ENCODE measurements at places on chromosomes 2 and 18.

DNA sequence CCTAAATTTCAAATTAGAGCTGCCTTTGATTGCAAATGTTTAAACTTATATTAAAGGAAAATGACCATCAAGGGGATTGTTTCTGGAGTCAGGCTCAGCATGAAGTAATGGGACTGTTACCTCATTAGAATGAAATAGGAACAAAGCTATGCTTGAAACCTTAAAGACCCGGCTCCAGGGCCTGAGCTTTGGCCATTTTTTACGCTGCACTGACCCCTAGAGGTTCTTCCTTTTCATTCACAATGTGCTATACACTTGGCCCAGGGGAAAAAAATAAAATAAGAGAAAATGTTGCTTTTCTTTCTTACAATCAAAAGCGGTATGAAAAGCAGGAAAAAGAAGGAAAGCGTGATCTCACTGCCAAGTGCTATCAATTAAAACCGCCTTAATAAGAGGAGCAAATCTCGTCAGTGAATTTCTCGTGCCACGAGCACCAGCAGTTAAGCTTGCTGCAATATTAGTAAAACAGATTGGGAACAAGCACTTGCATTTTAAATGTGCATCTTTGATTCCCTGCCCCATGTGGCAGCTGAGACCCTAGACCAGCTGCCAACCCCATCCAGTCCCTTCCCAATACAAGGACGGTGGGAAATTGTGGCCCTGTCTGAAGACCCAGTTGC lies 96.6 kb downstream of the MBD2 start:
- DNase-seq, result peak; percentile 47

DNA sequence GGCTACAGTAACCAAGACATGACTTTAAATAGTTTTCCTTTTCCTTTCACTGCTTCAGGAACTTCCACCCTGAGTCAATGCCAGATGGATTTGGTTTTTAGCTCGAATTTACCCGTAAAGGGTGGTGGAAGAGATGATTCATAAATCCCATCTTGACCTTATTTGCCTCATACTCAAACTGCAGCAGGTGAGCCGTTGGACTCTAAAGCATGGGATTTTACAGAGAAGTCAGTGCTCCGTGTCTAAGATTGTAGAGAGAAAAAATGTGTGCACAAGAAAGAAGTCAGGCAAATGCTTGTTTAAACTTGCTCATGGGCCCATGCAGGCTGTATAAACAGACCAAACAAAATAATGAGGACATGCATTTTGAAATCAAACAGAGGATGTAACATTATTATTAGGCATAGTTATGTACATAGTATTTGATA lies 369.7 kb upstream of the TRIB2 start:
- DNase-seq, result no peak

- no peak for DNase-seq
These were observed 110.3 kb upstream of the MGAT5 start for GRCh38 chr2:134143568-134143967.

DNA sequence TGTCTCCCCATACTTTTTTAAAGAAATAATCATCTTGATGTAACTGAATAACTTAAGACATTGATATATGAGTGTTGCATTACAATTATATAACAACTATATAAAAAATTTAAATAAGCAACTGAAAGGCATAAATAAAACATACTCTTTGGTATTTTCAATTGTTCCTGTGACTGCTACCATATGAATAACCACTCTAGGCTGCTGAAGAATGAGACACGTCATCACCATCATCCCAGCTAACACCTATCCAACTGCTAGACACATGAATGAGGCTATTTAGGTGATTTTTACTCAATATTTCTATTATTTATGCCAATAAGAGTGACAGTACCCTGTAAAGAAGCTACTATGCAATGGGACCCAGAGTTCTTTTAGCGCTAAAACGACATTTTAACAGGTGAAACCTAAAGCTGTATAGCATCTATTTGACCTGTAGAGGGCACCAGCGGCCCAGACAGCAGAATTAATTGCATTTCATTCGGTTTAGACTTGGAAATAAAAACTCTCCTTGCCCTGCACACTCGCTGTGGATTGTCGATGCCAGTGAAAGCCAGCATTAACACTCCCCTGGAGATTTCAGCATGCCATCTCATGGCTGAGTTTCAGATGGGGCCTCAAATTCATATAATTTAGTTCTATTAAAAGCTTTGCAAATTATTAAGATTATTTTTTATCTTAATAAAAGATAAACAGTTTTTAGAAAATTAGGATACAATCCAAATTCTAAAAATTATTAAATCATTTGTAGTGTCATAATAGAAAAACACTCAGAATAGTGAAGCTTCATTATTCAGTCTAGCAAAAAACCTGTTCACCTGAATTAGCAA lies 89.4 kb upstream of the MAP2 start:
- DNase-seq, result peak; percentile 53

DNA sequence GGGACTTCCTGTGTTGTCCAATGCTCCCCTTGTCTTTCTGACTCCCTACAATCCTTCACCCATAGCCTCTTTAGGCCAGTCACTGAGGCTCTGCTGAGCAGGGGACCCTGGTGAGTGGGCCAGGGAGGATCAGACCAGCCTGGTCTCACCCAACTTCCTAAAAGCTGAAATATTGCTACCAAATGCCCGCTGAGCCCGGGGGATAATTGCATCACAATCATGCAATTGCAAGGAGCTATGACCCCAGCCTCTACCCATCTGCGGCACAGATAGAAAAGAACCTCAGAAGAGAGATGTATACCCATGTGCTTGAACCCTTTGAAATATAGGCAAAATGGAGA lies 3.7 kb upstream of the SP100 start:
- DNase-seq, result no peak

DNA sequence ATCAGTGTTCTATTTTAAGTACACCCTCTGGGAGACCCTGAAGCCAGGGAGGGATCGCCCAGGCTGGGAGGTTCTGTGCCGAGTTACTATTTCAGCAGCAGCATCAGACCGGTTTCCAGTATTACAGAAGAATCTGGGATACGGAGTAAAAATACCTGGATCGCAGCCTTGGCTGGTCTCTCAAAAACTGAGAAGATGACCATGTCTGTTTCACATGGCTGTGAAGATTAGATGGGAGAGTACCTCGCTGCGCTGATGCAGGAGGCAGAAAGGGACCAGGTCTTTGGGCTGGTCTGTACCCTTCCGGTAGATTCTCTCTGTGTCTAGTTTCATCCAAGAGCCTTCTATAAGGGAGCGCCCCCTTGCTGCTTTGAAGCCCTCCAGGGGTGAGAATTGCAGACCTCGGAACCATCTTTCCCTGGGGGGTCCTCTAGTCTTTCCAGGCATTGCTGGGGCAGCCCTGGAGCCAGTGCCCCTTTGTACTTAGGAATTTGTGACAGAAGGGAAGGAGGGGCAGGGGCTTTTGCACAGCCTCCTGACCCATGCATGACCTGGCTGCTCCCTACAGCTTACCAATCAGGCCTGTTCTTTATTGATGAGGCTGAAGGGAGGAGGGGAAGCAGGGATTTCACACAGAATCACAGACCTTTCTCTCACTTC lies 56.3 kb upstream of the MAPRE3 start:
- DNase-seq, result no peak

GRCh38 chr2:111169268-111169667 lies 48.6 kb downstream of the BCL2L11 start:
- no peak for DNase-seq

DNA sequence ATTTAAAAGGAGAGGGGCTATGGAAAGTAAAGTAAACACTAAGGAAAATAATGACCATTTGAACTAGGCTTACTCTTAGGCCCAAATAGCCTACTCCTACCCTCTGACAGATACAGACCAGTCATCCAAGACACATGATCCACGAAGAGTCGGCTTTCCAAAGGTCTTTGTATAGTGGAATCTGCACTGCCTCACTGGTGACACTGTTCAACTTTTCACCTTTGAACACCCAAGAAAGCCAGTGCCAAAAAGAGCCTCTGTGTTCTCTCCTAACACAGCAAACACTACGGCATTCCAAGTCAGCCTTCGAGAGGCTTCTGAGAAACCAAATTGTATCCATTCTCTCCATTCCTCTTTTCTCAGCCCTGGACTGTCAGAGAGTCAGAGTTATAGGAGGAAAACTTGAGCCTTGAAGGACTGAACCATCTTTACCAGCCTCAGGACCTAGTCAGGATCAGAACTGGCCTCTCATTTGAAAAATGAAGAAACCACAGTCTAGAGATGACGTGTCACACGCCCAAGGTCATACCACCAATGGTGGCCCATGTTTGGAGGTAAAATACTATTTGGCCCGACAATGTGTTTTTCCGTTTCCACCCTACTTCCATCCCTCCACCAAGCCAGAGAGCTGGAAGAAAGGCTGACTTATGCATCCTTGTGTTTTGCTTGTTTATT lies 267.4 kb upstream of the ACVR2A start:
- no peak for DNase-seq

DNA sequence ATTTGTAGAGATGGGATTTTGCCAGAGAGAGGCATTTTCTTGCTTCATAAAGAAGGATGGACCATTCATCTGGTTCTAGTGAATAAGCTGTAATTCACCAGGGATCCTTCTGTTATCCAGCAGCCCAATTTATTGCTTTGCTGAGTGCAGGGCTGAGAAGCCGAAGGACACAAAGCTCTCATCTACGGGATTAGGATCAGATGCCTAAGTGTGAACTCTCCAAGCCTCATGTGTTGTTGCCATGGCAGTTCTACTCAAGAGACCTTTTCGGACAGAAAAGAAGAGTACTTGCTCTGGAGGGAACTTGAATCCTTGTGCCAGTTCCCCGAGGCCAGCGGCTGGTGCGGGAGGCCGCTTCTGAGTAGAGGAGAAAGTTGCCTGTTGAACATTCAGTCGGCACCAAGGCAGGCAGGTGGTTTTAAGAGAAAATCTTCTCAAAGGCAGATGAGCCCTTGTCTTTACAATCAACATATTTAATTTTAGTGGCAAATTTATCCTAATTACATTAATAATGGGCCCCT lies 38.4 kb upstream of the MBP start:
- no peak for DNase-seq

- DNase-seq, result no peak
These were observed 543.6 kb upstream of the NRP2 start for GRCh38 chr2:205138735-205139134.

- DNase-seq, result no peak
These were observed 68.9 kb downstream of the EPAS1 start for GRCh38 chr2:46365913-46366667.

GRCh38 chr2:176784633-176785200 lies 427.9 kb upstream of the HNRNPA3 start:
- DNase-seq, result no peak

DNA sequence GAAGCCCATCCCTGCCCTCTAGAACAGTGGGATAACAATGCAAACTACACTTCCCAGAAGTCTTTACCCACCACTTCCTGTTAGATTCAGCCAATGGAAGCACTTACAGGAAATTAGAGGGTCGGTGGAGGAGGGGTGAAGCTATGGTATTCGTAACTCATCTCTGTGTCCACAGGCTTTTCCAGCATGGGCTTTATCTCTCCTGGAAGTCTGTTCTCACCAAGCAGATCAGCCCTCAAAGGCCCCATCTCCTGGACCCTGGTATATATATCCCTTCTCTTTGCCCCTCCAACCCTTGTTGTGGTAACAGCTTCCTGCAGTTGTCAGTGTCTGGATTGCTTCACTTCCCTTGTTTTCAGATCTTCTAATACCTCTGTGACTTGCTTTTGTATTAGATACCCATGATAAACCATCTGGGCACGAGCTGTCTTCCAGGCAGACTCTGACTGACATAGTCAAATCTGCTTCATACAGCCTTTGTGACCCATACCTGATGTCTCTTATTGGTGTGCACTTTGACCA lies 475.0 kb upstream of the POU3F3 start:
- no peak for DNase-seq

DNA sequence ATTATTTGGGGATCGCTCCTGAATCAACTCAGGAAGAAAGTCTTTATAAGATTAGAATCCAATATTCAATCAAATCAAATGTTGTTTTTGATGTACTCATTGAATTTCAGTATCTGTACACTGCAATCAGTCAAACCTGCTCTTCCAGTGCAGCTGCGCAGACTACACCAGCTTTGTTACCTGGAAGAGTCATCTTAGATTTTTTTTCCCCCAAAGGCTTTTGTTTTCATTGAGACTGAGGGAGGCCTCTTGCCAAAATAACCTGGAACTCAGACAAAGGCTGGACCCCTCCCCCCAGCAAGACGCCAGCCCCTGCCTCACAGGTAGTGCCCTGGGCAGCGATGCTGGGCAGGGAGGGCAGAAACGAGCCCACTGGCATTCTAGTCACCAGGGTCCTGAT lies 74.8 kb downstream of the ARHGEF4 start:
- DNase-seq, result no peak

- DNase-seq, result peak; percentile 30
These were observed 127.3 kb downstream of the DNER start for GRCh38 chr2:229586746-229587705.

- DNase-seq, result no peak
These were observed 6.6 kb downstream of the BCL11A start for GRCh38 chr2:60546756-60547420.

DNA sequence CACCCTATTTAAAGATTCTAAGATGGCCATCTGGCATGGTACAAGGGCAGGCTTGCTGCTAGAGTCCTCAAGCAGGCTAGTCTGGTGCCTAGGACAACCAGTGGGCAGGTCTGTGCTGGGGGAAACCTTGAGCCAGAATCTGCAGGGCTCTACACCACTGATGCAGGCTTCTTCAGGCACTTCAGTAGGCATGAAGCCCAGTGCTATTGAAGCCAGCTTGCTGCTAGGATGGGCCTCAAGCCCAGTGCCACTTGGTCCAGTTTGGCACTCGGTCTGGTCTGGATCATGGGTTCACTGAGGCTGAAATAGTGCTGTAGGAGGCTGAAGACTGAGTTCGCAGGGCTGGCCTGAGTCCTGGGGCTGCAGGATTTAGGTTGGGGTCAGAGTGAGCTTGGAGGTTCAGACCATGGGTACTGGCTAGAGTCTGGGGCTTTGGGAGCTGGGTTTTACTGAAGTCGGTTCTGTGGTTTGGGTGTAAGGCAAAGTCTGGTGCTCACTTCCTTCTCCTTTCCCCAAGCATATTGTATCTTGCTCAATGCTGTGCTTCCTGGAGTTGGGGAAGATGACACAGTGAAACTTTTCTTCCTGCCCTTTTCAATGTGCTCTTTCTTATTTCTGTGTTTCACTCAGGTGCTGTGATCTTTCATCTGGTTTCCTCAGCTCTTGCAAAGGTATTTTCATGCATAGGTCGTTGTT lies 41.2 kb downstream of the SP100 start:
- no peak for DNase-seq

- DNase-seq, result peak; percentile 1
These were observed 165.5 kb downstream of the L3MBTL4 start for GRCh38 chr18:6249170-6249569.

GRCh38 chr2:140596447-140596846 lies 1534.4 kb downstream of the LRP1B start:
- no peak for DNase-seq

GRCh38 chr18:49177812-49178211 lies 227.0 kb upstream of the SMAD7 start:
- DNase-seq, result peak; percentile 39

DNA sequence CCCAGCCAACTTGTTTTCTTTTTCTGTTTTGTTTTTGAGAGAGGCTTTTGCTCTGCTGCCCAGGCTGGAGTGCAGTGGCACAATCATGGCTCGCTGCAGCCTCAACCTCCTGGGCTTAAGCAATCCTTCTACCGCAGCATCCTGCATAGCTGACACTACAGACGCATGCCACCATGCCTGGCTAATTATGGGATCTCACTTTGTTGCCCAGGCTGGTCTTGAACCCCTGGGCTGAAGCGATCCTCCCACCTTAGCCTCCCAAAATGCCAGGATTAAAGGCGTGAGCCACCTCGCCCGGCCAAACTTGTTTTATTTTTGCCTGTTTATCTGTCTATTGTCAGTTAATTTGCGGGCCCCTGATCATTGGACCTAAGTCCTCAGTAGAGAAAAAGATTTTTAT lies 61.6 kb upstream of the MSH6 start:
- no peak for DNase-seq

GRCh38 chr2:202069170-202070067 lies 3.6 kb upstream of the KIAA2012 start:
- no peak for DNase-seq

GRCh38 chr2:85230679-85231467 lies 96.9 kb downstream of the TGOLN2 start:
- no peak for DNase-seq

All from activated CD4-positive, alpha-beta T cell treated with anti-CD3 and anti-CD28 coated beads, Interleukin-2, Interleukin-4, amounts not matched to agents 100 ng/mL and 50 ng/mL, durations not matched to agents 16 hours and 8 hours (primary cell).